ENCODE measurements at places on chromosomes 6 and 20.

GRCh38 chr6:41965429-41966213 lies 24.0 kb upstream of the CCND3 start:
- DNase-seq: no peak

DNA sequence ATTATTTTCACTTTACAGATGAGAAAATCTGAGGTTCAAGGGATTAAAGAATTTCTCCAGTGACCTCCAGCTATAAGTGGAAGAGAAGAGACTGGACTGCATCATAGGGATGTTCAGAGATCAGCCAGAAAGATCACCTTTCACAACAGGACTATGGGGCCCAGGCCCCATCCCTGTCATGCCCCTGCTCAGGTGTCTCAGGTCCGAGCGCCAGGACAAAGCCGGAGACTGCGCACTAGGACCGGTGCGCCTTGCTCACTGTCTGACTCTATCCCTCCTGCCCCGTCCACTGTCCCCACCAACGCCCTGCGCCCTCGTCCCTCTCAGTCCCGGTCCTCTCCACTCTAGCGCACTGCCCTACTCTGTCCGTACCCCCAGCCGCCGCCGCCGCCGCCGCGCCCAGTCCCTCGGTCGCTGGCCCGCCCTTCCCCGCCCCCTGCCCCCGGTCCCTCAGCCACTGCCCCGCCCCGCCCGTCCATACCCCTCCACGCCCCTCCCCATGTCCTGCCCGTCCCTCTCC lies 521 bp upstream of the RAD21L1 start:
- DNase-seq: peak; percentile 85

- no peak for DNase-seq
Observed at GRCh38 chr20:31641391-31641790, 3.7 kb downstream of the COX4I2 start.

GRCh38 chr6:26195924-26196845 lies 109.0 kb downstream of the HFE start:
- no peak for DNase-seq

DNA sequence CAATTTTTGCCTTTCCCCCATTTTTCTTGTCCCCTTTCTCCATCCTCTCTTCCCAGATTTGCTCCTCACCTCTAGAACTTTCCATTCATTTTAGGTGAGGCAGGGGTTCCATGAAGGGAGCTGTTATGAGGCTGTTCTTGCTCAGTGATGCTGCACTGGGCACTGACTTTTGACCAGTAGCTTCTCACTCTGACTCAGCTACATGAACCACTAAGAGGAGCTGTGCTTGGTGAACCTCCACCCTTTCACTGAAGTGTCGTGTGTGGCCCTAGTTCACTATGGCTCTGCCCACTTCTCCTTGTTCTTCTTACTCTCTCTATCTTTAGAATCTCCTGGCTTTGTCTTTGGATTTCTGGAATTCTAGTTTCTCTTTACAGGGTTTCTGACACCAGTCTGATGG lies 307.1 kb upstream of the RNF24 start:
- DNase-seq: no peak

GRCh38 chr6:143357561-143358255 lies 92.8 kb downstream of the ADAT2 start:
- no peak for DNase-seq

DNA sequence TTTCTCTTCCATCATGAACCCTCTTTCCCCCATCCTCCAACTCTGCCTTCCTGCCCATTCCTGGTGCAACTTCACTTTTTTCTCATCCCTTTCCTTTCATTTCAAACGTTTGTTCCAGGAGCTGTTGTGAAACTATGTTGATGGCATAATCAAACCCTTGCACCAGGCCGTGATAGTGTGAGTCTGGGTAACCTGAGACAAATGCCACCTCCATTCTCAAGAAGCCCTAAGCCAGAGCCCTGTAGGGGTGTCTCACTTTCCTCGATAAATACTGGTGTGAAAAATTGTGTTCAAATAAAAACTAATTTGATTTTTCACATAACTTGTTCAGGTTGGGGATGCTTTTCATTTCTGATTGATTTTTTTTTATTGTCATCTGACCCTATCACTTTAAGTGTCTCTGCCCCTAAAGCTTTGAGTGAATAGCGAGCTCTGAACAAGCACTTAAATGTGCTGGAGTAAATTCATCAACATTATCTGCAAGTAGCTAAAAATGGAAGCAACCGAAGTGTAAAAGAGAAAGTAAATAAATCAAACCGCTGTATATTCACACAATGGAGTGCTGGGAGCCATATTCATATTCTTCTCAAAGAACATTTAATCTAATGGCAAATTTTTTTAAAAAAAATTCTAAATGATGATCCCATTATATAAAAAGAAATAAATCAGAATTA lies 303.1 kb upstream of the CDYL start:
- no peak for DNase-seq

DNA sequence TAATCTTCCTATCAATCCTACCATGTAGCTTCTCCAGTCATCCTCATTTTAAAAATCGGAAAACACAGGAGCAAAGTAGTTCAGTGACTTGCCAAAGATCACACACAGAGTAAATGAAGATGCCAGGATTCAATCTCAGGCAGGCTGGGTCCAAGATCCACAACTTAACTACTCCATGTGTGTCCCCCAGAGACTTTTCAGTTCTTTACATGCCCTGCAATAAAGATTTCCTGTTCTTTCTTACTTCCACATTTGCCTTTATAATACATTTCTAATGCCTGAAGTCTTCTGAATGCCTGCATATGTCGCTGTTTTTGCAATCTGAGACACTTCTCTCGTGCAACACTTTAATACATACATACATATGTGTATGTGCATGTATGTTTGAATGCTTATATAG lies 121.7 kb upstream of the MARCKS start:
- DNase-seq: no peak

- DNase-seq: no peak
Observed at GRCh38 chr6:156164701-156165452, 612.3 kb upstream of the ARID1B start.

DNA sequence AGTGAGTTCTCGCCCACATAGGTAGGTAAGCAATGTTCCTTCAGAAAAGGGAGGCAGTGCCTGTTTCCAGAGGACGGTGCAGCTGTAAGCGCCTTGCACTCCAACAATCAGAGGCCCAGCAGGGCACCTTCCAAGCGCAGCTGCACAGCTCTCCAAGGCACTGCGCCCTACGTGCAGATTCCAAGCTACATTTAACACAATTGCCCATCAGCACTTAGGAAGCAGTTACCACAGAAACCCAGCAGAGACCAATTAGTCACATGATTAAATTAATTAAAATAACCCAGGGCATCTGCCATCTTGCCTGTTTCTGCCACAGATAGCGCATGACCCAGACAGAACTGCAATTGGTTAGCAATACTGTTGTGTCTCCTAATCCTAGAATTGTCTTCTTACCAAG lies 65.5 kb downstream of the SOBP start:
- no peak for DNase-seq

DNA sequence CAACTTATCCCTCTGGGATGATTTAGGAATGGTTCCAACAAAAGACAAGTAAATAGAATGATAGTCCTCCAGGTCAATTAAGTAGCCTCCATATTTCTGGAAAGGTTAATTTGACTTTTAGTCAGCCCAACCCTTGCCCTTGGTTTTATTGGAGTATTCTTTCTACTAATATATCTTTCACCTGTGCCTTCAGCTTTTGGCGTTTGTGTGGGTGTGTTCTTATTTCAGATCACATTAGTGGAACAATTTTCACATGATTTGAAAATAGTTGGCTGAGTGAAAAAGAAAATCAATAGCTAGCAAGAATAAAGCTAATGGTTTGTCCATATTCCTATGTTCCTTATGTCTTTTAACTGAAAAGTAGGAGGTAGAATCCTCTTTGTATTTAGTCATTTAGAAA lies 239.6 kb upstream of the SGK1 start:
- no peak for DNase-seq

DNA sequence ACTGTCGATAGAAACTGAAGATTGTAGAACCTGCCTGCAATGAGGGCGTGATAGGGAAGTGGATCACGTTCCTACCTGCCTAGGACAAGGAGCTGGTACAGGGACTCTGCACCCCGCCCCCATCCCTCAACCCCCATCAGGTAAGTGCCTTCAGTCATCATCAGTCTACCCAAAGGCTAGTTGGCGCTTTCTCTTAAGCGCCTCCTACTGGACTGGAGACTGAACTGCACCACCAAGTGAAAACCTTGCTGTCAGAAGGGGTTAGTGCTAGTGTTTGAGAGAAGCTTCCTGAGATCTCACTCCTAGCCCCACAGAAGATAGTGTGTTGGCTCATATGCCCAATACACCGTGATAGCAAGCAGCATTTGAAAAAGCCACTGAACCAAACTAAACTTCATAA lies 706.5 kb upstream of the MAN1A1 start:
- no peak for DNase-seq

DNA sequence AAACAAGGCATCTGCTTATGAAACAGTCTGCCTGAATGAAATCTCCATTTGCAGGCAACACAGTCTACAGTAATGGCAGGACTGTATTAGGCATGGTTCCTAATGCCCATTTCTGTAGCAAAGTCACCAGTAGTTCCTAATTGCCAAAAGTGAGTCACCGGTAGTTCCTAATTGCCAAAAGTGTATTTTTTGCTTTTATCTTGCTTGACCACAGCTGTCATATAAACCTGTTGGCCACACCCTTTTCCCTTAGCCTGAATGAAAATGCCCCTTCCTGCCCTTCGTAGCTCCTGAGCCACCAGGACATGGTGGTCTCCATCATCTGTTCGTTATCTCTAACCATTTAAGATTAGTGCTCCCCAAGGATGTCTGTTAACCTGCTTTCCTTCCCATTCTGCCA lies 34.5 kb downstream of the MTHFD1L start:
- DNase-seq: no peak

GRCh38 chr20:37256286-37256685 lies 5.3 kb downstream of the GHRH start:
- no peak for DNase-seq

DNA sequence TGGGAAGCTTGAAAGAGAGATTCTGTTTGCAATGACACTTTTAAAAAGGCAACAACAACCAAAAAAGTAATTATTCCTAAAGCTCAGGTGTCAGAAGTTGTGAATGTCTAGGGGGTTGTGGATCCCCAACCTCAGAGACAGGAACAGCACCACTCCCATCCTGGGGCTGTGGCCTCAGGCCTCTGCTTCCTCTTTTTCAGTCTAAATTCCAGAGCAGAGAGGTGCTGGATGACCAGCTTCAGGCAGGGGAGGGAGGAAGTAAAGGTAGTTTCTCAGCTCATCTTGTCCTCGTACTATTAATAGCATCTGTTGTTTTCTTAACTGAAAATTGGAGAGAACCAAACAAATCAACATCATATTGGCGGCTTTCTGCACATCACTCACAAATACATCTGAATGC lies 8.3 kb downstream of the NT5E start:
- no peak for DNase-seq

- DNase-seq: no peak
Observed at GRCh38 chr6:157647261-157647915, 175.7 kb upstream of the SNX9 start.

DNA sequence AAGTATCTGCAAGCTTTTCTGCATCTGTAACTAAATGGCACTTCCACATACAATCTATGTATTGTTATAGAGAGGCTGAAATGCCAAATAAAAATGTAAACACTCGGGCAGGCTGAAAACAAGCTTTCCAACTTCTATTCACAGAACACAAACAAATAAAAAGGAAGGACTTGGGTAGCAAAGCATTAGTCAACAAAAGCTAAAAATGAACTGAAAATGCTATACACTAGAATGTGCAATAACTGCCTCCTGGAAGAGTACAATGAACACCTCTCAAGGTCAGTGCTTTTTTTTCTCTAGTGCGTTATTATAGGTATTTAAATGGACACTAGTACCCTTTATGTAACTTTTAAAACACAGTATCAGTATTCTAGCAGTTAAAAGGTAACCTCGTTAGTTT lies 31.4 kb downstream of the STK38 start:
- no peak for DNase-seq

DNA sequence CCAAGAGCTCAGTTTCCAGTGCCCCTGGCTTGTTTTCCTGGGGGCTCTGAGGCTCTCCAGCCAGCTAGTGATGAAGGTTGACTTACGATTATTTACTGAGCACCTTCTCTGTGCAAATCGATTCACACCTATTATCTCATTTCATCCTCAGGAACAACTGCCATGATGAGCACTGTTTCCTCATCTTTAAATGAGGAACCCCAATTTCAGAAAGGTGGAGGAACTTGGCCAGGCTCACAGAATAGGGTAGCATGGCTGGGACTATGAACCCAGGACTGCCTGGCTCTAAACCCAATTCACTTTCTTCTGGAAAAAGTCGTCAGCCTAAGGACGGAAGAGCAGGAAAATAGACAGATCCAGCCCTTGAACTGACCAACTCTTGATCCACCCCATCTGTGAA lies 3.5 kb upstream of the BPI start:
- no peak for DNase-seq

DNA sequence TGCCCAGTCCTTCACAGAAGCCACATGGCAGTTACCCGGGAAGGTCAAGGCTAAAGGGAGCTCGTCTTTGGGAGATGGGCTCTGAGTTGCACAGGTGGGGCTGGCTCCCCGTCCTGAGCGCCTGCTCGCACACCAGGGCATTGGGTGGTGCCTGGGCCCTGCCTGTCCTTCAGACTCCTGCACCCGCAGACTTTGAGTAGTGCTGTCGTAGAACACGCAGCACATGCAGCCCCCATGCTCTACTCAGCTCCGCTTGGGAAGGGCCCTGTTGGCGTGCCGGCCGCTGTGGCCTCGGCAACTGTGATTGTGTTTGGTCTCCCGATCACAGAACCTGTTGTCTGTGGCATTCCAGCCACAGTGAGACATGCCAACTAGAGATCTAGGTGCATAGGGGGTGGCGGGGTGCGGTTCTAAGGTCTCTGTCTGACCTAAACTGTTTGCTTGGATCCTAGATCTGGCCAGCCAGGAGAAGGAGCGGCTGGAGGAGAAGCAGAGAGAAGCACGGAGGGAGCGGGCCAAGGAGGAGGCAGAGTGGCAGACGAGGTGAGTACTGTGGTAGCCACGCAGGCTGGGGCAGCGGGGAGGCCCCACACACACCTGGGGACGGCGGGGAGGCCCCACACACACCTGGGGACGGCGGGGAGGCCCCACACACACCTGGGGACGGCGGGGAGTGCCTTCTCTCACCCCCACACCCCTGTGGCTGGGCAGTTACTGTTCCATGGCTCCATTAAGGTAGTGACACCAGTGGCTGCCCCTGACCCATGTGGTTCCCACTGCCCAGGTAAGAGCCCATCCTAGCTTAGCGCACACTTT lies 11.3 kb upstream of the ADRM1 start:
- DNase-seq: no peak

- no peak for DNase-seq
Observed at GRCh38 chr6:38118791-38119365, 299.4 kb downstream of the ZFAND3 start.

DNA sequence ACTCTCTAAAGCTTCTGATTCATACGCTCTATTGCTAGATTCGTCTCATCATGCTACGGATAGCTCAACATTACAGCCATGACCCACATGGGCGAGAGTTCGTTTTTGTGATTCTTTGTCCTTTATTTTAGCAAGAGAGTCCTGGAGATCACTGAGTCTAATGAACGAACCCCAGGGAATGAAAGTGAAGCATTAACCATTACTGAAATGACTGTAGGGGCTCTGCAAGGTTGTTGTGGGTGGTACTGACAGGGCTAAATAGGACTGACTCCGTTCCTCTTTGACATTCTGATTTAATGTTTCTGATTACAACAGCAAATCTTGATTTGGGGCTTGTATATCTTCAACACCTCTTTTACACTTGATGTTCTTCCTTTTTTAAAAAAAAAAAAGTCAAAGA lies 13.7 kb upstream of the RTF2 start:
- DNase-seq: no peak

- DNase-seq: no peak
Observed at GRCh38 chr6:83462524-83462923, 31.7 kb upstream of the ME1 start.

Measured in chondrocyte (in vitro differentiated cells).